Left forelimb (tissue), 1 donor: ENCODE measurements at places on chromosomes 4 and X.

- DNase-seq = no peak
Measured at GRCh38 chr4:176579226-176579625, 213.5 kb downstream of the VEGFC start.

DNA sequence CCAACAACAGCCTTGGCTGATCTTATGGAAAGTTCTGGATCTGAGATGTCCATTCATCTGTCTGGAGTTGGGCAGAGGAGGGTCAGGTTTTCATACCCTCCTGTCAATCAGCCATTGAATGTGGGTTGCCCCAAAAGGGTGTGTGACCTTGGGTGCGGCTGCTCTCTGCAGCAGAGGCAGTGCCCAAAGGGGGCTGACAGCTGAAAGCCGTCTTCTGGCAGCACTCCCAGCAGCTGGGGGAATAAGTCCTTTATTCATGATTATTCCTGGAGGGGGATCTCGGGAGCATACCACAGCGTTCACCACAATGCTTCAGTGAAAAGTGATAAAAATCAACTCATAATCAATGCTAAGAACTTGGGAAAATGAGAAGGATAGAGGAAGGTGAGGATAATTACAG is 54.7 kb downstream of the OTC start:
- no peak for DNase-seq

DNA sequence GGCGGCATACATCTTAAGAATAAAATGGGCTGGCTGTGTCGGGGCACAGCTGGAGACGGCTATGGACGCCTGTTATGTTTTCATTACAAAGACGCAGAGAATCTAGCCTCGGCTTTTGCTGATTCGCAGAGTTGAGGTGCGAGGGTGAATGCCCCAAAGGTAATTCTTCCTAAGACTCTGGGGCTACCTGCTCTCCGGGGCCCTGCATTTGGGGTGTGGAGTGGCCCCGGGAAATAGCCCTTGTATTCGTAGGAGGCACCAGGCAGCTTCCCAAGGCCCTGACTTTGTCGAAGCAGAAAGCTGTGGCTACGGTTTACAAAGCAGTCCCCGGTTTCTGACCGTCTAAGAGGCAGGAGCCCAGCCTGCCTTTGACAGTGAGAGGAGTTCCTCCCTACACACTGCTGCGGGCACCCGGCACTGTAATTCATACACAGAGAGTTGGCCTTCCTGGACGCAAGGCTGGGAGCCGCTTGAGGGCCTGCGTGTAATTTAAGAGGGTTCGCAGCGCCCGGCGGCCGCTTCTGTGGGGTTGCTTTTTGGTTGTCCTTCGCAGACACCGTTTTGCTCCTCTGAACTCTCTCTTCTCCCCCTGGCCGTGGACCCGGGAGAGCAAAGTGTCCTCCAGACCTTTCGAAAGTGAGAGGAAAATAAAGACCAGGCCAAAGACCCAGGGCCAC is 1.9 kb downstream of the SHOX start:
- DNase-seq = peak; percentile 68

DNA sequence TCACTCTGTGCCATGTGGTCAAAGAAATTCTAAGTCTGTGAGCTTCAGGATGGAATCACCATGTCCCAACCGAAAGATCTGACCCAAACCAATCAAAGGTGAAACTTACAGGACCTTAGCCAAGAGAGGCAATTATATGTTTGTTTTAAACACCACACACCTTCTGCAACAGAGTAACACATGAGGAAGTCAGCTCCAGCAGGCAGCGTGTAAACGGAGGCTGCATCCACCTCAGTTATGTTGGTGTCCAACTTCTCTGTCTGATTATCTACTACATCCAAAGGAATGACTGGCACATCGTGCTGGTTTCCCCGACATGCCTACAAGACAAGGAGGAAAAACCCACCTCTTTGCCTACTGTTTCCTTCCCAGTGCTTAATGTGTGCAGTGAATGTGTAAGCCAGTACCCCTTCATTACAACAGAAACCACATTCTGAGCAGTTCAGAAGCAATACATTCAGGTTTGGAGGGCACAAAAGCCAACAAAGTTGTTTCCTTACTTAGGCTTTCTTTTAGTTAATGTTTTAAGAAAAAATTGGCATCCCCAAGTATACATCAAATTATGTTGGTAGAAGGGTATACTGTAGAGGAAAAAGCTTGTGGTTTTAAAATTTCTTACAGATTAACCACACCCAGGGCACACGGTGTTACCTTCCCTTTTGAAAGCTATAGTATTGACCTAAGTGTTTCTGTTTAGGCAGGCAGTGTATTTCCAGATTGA is 12.4 kb downstream of the CASP6 start:
- no peak for DNase-seq

GRCh38 chr4:5973033-5973432 is 45.2 kb downstream of the C4orf50 start:
- peak; percentile 41 for DNase-seq

DNA sequence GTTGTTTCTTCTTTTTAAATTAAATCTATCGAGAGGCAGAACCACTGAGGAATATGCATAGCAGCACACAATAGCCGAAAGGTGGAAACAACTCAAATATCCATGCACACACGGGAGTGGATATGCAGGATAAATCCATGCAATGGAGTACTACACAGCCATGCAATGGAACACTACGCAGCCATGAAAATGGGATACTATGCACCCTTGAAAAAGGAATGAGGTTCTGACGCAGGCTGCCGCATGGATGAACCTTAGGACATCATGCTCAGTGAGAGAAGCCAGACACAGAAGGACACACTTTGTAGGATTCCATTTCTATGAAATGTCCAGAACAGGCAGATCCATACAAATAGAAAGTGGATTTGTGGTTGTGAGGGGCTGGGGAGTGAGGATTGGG is 18.4 kb upstream of the P2RY8 start:
- DNase-seq = no peak

GRCh38 chrX:47568656-47569295 is 7.8 kb downstream of the ARAF start:
- no peak for DNase-seq

- no peak for DNase-seq
Measured at GRCh38 chr4:101307899-101308298, 39.4 kb downstream of the PPP3CA start.

GRCh38 chr4:121656269-121656641 is 40.5 kb downstream of the ANXA5 start:
- no peak for DNase-seq

- DNase-seq = no peak
Measured at GRCh38 chr4:177546745-177547144, 104.5 kb upstream of the AGA start.

DNA sequence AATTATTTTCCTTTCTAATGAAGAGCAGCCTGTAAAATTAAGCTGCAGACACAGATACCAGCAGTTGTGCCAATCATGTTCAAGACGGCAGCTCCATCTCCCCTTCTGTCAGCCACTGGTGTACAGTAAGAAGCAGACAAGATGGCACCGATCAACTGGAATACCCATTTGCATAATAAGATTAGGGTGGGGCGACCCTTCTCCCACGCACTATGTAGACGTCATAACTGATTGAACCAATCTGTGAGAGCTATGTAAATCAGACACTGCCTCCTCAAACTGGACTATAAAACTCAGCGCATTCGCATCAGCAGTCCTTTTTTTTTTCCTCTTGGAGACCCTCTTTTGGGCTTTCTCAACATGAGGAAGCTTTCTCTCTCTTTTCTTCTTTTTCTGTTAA is 40.4 kb upstream of the INTS6L start:
- DNase-seq = no peak

- no peak for DNase-seq
Measured at GRCh38 chrX:154037754-154038153, 18.1 kb upstream of the IRAK1 start.
